ENCODE measurements at places on chromosomes 16 and 17. TPM values are rescaled to one million over a fixed set of nuclear protein-coding genes. Genes with fewer than 3 reads are reported as not detected.

GRCh38 chr16:57178793-57179212, 7.0 kb downstream of the PSME3IP1 start:
- no peak for DNase-seq

DNA sequence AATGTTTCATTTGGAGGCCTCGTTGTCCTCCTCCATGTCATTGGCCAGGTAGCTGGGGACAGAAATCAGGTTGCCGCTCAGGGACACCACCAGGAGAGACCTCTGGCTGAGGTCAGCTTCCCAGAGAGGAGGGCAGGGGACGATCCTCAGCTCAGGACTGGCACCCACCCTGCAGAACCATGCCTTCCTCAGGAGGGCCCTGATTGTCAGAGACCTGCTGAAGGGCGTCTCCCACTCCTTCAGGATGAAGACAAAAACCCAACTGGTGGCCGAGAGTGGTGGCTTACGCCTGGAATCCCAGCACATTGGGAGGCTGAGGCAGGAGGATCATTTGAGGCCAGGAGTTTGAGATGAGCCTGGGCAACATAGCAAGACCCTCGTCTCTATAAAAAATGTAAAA, 19.5 kb downstream of the PRR11 start:
- DNase-seq, result no peak

GRCh38 chr16:88673716-88674379, 11.0 kb upstream of the MVD start:
- no peak for DNase-seq

DNA sequence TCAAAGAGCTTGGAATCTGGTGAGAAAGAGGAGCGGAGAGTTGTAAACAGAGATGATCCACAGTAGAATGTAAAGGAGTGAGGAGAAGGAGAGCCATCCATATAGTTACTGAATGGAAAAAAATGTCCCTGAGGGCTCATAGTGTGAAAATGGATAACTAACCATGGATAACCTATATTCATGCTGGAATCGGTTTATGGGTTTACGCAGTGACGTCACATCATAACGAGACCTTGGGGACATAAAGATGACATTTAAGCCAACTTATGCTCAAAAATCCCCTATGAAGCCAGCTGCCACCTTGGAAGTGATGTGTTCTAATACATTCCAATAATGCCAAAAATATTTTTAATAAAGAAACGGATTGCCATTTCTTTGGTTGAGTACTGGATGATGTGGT, 22.5 kb downstream of the IRX6 start:
- DNase-seq, result no peak

GRCh38 chr17:12282056-12282455, 261.4 kb downstream of the MAP2K4 start:
- DNase-seq, result no peak

Gene PARD6A
- total RNA-seq, result 2.5 TPM

- DNase-seq, result no peak
Observed at GRCh38 chr17:29163563-29163962, 16.6 kb downstream of the MYO18A start.

DNA sequence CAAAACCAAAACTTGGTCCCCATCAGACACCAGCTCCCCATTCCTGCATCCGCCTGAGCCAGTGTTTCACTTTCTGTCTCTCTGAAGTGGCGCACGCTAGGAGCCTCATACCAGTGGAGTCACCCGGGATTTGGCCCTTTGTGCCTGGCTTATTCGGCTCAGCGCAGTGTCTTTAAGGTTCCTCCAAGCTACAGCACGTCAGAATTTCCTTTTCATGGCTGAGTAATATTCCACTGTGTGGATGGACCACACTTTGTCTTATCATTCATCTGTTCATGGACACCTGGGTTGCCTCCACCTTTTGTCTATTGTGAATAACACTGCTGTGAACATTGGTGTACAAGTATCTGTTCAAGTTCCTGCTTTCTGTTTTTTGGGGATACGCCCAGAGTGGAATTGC, 45.2 kb upstream of the CHMP6 start:
- DNase-seq, result peak; percentile 35

DNA sequence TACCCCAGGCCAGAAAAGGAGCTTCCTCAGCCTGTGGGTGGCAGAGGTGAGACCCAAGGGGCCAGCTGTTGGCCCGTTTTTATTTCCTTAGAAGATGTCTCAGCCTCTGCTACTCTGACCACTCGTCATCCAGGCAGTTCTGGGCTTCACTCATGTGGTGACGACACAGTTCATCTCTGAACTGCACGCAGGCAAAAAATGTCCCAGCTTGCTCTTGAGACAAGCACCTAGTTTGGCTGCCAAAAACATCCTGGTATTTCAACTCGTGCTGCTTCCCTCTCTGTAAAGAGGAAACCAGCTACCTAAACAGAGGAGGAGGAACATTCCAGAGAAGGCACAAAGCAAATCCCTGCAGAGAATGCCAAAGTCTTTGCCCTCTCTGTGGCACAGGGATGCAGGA, 125.7 kb downstream of the XYLT1 start:
- DNase-seq, result no peak

DNA sequence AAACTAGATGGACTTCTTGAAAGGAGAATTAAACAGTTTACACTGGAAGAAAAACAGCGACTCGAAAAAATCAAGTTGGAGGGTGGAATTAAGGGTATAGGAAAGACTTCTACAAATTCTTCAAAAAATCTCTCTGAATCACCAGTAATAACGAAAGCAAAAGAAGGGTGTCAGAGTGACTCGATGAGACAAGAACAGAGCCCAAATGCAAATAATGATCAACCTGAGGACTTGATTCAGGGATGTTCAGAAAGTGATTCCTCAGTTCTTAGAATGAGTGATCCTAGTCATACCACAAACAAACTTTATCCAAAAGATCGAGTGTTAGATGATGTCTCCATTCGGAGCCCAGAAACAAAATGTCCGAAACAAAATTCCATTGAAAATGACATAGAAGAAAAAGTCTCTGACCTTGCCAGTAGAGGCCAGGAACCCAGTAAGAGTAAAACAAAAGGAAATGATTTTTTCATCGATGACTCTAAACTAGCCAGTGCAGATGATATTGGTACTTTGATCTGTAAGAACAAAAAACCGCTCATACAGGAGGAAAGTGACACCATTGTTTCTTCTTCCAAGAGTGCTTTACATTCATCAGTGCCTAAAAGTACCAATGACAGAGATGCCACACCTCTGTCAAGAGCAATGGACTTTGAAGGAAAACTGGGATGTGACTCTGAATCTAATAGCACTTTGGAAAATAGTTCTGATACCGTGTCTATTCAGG, 85.0 kb downstream of the C17orf58 start:
- DNase-seq, result no peak

Gene CLEC18A
- 3.5 TPM for total RNA-seq

- no peak for DNase-seq
Observed at GRCh38 chr16:84603140-84603816, 14.6 kb downstream of the COTL1 start.

GRCh38 chr17:38970804-38971203, 3.6 kb upstream of the FBXO47 start:
- DNase-seq, result no peak

Gene ZNF423
- 4.7 TPM for total RNA-seq

DNA sequence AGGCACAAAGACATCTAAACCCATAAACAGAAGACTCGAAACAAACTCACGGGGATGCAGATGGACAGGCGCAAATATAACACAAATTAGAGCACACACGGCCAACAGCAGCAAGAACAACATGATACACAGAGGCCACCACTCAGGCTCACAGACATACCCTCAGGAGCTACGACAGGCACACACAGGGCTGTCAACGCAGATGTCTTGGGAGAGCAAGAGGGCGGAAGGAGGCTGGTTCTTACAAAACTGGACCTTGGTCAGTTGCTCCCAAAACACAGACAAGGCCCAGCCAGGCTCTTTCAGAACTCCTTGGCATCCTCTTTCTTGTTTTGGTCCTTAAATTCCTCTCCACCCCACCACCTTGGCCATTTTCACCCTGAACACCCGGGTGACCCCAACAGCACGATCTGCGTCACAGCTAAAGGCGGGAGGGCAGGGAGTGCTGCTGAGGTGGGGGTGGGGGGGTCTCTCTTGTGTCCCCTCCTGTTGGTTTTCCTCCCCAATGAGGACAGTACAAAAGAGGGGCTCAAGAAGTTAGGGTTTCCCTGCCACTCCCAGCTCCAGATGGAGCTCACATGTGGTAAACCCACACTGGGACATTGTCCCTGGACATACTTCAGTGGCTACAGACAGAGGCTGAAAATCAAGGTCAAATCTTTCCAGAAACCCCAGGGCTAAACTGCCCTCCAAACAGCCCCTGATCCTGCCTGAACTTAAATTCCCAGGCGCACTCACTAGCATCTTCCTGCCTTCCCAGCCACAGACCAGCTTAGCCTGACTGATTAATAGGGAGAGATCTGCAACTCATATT, 221.3 kb downstream of the C16orf78 start:
- DNase-seq, result no peak

GRCh38 chr17:28392491-28392890, 13.5 kb downstream of the SLC46A1 start:
- DNase-seq, result no peak

GRCh38 chr16:51968749-51969148, 578.2 kb downstream of the TOX3 start:
- DNase-seq, result no peak

GRCh38 chr17:59154292-59154720, 680 bp downstream of the SKA2 start:
- no peak for DNase-seq

- no peak for DNase-seq
Observed at GRCh38 chr16:5510819-5511370, 413.3 kb upstream of the EEF2KMT start.

GRCh38 chr17:80348551-80349150, 66.3 kb upstream of the ENDOV start:
- DNase-seq, result peak; percentile 53

Gene PRR15L
- not detected for total RNA-seq

GRCh38 chr16:12661656-12662172, 142.0 kb downstream of the CPPED1 start:
- DNase-seq, result no peak

- no peak for DNase-seq
Observed at GRCh38 chr17:5557485-5557884, 26.8 kb downstream of the NLRP1 start.

DNA sequence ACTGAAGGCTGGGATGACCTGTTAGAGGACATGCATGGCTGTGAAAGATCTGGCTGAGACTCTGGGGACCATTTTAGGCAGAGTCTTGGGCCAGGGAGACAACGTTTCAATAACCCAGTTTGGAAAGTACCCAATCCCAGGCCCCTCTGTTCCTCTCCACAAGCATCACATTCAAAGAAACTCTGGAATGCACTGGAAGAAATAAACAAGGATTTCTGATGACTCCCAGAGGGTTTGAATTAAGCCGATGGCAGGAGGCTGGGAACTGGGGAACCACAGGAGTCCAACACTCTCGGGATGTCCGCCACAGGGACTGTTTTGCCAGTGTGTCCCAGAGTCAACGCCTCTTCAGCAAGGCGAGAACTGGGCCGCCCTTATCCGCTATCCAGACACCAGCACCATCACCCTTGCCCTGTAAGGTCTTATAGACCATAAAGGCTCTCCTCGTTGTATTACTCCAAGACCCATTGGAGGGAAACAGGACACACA, 3.3 kb downstream of the PMP22 start:
- no peak for DNase-seq

DNA sequence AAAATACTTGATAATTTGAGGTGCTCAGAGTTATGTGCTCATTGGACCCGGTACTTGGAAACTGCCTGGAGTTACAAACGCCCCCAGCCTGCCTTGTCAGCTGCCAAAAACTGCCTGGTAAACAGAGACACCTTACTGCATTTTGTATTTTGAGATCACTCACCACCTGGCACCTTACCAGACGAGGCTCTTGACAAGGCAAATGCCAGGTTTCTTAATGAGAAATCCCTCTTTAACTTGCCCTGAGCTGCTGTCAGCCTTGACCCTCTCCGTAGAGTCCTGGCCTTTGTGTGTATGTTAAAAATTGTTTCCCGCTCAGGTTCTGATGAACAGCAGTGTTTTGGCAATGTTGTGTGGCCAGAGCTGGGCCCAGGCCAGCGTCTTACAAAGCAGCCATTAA, 28.8 kb downstream of the SYT17 start:
- no peak for DNase-seq

Gene CCNF
- total RNA-seq, result 4.9 TPM

DNA sequence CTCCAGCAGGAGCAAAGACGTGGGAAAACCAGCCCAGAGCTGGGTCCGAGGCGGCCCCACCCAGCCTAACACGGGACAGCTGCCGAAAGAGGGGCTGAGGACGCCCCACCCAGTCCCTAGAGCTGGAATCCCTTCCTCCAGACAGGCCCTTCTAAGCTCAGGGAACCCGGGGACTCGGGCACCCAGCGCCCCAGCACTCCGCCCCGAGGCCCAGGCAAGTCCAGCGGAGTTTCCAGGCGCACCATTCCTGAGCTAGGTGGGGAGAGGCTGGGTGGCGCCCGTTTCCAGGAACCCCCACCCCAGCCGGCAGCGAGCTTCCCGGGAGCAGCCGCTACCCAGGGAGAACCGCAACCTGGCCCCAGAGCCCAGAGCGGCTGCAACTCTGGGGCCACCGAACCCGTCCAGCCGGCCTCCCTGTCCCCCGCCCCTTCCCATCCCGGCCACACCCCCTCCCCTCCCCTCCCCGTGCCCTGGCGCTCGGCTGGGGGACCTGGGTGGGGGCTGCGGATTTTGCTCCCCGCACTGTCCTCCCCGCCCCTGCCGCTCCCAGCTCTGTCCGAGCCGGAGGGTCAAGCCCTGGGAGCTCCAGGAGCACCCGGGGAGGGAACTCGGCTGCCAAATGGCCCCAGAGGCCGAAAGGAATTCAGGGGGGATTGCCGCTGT, 536 bp downstream of the TMC6 start:
- DNase-seq, result no peak

- DNase-seq, result no peak
Observed at GRCh38 chr17:17351356-17351891, 48.3 kb downstream of the NT5M start.

- DNase-seq, result no peak
Observed at GRCh38 chr17:66365903-66366302, 63.5 kb downstream of the PRKCA start.

DNA sequence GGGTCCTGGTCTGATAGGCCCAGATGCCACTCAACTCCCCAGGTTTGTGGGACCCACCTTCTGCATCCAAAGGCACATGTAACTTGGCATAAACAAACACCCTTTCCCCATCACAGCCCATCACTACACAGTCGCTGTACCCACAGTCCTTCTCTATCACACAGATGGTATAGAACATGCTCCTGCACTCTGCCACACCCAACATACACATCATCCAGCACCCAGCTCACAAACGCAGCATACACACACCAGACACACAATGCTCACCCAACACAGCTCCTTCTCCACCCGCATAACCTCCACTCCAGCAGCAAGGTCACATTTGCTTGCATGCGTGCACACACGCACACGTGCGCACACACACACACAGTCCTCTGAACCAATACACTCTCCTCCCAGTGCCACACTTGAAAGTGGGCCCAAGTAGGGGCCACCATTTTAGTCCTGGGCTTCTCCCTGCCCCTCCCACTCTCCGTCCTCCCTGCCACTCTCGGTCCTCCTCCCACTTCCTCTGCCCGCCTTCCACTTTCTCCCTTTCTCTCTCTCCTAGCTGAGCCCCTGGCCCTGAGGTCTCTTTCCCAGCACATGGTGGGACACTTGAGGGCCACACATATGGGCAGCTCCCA, 8.5 kb upstream of the TMEM92 start:
- peak; percentile 62 for DNase-seq

Gene SLC9A5
- 3.4 TPM for total RNA-seq
